ENCODE measurements at places on chromosomes 2 and 18.

- no peak for DNase-seq
Measured at GRCh38 chr2:29663268-29663667, 258.1 kb downstream of the ALK start.

GRCh38 chr18:63106727-63107126, 212.8 kb downstream of the BCL2 start:
- DNase-seq = no peak

DNA sequence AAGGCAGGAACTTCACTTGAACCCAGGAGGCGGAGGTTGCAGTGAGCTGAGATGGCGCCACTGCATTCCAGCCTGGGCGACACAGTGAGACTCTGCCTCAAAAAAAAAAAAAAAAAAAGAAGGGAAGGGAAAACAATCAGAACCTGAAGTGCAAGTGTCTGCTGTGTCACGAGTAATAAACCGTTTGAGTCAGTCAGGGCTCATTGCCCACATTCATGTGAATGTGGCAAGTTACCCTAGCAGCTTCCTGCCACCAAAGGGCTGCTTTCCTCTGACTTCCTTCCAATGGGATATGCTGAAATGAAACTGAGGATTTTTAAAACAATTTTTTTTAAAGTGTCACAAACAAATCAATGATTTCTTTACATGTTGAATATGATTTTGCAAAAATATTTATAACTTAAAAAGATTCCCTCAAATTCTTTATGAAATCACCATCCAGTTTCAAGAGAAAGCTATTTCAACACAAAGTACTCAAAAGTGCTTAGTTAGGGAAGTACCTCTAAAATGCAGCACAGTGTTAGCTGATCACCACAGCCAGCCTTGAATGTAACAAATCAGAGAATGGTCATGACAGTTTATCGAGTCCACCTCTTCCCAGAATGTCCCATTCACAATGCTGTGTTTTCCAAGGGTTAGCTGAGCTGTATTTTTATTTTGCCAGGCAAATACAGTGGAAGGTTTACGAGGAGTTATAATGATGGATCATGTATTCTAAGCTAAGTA, 36.4 kb downstream of the WDSUB1 start:
- DNase-seq = peak; percentile 28

DNA sequence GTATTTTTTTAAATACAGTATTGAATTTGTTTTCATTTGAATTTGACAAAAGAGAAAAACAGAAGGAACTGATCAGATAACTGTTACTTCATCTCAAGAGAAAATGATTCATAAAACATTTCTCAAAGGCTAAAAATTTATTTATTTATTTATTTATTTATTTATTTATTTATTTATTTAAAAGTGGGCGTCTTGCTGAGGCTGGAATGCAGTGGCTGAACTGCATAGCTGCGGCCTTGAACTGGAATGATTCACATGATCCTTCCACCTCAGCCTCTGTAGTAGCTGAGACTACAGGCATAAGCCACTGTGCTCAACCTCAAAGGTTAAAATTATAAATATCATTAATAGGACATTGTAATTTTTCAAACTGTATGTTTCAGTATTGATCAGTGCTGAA, 4.5 kb upstream of the PUM2 start:
- no peak for DNase-seq

DNA sequence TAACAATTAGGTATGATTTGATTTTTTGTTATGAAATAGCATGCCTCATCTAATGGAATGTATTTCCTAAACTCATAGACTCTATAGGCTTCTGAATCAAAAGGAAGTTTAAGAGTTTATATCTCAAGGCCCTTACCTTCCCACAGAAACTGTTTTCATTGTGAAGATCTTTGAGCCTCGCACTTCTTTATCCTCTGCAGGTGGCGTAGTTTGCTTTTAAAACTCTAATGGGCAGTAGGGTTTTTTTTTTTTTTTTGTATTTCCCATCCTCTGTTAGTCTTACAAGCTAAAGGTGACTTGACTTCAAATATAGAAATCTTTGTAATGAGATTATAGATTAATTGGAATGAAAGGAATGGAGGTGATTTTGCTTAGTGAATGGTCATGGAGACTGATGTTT, 28.3 kb downstream of the DYNC2LI1 start:
- no peak for DNase-seq

DNA sequence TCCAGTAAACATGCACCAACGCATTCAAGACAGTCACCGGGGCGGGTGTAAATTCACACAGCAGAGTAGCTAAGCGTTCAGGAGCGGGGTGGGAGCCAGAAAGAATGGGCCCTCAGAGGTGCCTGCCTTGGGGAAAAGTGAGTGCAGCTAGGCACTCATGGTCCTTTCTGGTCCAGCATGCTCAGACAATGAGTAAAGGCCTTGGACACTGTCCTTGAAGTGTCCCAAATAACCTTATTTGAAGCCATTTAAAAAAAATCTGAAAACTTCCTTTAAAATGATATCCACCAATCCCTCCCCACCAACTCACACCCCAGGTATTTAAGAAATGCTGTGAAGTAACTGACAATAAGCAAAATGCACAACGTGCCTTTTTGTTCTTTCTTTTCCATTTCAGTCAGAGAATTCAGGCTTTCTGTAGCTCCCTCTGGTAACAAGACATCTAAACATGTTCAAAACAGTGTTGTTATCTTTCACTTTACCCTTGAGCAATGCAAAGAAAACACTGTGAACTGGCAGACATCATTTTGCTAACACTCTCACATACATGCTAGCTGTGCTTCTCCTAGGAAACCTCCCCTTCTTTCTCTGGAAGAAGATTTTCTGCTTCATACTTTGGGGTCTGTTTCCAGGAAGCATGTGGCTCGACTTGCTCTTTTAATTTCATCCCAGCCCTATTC, 445.1 kb upstream of the SPRED2 start:
- DNase-seq = no peak

DNA sequence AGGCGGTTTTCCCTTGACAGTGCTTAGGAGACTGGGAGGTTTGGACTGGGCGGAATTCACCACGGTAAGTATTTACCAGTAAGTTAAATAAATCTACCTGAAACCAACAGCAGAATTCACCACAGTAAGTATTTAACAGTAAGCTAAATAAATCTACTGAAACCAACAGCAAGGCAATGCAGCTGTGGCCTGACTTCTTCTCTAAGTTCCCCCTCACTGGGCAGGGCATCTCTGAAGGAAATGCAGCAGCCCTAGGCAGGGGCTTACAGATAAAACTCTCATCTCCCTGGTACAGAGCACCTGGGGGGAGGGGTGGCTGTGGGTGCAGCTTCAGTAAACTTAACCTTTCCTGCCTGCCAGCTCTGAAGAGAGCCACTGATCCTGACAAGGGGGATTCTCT, 432.5 kb upstream of the LRRTM1 start:
- no peak for DNase-seq

DNA sequence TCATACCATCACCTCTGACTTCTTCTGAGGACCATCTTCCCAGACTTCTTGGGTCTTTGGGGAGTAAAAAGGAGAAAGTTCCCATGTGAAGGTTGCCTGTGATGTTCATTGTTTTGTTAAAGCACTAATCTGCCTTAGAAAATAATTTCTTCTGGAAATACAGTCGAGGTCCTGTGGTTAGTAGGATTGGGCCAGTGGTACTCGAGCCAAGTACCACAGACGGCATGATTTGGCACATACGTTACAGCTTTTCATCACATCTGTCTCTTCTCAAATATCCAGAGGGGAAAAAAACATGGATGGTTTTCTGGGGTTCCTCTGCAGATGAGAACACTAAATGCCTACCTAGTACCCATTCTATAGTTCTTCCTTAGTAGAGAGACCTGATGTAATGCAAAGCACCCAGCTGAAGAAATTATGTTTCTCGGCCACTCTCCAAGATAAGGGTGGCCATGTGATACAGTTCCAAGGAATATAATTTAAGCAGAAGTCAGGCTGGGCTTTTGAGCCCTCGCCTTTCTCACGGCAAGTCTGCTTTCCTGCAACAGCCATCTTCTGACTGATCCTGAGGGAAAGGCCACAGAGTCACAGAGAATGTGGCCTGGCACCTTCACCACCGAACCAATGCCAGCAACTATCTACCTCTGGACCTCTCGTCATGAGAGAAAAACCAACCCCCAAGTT, 161.0 kb downstream of the RNF152 start:
- DNase-seq = no peak

DNA sequence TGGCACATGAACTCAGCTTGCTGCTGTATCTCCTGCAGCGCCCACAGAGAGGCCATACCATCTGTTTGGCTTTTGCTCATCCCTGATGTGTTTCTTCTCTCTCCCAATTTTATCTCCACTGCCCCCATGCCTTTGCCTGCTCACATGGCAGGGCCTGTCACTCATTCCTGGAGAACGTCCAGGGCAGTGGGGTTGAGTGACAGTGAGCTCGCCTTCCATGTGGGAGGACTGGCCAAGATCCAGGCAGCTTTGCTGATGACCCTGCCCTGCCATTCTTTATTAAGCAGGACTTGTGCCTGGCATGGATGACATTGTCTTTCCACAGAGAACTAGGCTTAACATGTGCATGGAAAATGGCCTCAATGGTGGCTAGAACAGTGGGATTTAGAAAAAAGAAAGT, 230.5 kb upstream of the THSD7B start:
- DNase-seq = no peak

- DNase-seq = no peak
Measured at GRCh38 chr2:86706220-86706619, 13.9 kb upstream of the RMND5A start.

GRCh38 chr2:70380621-70381020, 78.8 kb upstream of the FAM136A start:
- no peak for DNase-seq

DNA sequence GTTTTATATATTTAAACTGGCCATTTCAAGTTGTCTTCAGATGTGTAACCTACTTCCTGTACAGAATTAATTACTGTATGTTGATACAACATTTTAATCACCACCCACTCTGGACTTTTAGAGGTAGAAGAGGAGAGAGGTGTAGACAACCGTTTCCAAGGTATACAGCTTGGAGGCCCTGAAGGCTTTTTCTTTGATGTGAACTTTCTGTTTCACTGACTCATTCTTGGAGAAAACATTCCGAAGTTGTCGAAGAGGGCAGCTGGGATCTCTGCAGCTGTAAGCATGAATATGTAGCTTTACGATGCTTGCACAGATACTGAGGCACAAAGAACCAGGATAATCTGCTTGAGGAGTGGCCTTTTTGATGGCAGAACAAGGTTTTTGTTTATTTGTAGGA, 137.0 kb downstream of the NCKAP5 start:
- no peak for DNase-seq

DNA sequence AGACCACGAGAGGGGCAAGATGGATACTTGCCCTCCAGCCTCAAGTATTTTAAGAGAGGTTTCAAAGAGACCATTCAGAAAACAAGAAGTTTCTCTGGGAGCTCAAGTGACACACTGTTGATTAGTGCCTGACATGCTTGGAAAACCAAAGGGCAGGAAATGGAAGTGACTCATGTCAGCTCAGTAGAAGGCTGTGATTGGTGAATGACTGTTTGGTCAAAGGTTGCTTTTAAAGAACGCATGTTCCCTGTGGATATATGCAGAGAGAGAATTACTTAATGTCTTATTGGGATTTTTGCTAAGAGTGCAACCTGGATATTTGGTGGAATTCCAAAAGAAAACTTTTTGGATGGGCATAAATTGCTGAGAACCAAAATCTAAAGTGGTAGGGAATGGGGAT, 549.9 kb downstream of the XIRP2 start:
- no peak for DNase-seq

DNA sequence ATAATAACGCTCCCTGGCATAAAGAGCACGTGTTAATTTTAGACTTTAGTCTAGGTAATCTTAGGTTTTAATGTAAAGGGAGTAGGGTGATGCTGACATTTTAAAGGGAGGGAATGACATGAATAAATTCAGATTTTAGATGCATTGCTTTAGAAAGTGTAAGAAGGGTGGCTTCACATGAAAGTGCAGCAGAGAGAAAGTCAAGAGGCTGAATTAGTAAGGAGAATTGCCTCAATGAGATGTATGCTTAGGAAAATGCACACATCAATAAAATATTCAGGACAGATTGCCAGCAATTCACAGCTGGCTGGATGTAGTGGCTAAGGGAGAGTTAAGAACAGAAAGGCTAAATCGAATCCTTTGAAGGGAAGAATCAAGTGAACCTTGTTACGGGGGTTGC, 165.5 kb upstream of the CDH19 start:
- DNase-seq = no peak

GRCh38 chr2:1833726-1834125, 89.4 kb upstream of the PXDN start:
- no peak for DNase-seq

- no peak for DNase-seq
Measured at GRCh38 chr2:47028846-47029560, 113.4 kb upstream of the MCFD2 start.

DNA sequence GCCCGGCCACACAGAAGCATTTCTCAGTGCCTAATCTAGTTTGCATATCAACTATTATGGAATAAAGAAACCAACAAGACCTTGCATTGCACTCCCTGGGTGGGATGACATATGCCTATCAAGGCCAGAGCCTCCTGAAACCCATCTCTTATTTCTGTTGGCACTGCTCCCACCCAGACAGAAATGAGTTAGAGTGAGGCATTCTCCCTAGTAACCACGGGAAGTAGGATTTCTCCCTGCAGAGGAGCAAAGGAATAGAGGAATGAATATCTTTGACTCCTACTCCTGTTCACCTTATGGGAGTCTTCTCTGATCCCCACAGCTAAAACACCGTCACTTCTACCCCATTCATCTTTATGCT, 24.2 kb upstream of the SCYGR1 start:
- no peak for DNase-seq

DNA sequence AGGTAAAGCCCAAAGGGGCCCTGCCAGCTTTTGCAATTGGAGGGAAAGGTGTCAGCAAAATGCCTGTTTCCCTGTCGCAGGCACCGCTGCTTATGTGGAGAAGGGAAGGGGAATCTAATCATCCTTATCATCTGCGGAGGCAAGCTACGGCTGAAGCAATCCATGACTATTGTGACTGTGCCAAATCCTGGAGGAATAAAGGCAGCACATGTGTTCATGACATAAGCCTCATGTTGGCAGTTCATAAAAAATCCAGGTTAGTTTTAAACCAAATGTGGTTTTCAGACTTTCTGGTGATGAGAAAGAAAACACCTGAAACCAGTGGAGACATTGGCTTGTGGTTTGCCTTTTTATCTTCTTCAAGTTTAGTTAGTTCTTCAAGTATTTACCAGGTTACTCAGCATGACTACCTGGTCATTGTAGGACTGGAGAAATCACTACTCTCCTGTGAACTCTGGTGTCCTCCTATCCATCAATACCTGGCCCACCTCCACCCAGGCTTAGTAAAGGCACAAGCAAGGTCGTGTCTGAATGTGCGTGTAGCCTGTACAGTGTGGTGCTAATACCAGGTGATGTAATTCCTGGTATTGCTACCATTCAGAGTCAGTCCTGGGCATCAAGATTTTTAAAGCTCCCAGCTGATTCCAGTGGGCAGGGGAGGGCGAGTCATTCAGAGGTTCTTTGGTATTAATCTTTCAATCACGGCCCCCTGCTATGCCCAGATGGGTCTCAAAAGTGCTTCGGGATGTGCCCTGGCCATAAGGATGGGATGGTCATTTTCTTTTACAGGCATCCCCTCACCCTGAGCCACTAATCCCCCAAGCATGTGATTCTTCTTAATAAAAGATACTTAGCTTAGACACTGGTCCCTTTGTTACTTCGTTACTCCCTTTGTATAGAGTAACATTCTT, 96.8 kb downstream of the TGFA start:
- no peak for DNase-seq
